ENCODE measurements at places on chromosomes 2 and 18. TPM values are rescaled to one million over a fixed set of nuclear protein-coding genes. Genes with fewer than 3 reads are reported as not detected.

Gene C2orf49
- 22.5 TPM for total RNA-seq

Gene FOXD4L1
- not detected for total RNA-seq

Gene TMEM17
- total RNA-seq: 0.47 TPM

Gene CFAP221
- total RNA-seq: not detected

Gene LOXHD1
- total RNA-seq: 0.41 TPM

DNA sequence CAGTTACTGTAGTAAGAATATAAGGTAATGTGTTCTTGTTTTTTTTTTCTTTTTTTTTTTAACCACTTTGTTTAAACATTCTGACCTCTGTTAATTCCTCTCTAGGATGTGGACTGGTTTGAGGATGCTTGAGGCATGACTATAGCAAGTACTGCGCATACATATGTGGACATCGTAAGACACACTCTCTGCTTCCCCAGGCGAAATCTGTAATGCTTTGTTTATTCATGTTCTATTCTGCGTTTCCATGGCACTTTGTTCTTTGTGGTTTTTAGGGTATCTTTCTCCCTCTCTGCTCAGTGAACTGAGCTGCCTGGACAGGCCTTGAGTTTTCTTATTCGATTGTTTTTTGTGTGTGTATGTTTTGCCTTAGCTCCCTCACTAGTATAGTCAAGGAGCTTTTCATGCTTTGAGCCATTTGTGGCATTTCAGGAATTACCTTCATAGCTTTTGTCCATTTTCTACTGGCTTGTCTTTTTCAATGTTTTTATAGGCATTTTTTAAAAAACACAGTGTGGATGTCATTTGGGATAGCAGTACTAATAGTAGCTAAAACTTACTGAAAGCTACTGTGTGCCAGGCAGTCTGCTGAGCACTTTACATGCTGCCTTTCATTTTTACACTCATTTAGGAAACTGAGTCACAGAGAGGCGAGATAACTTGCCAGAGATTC is 1.9 kb upstream of the SH3BP4 start:
- no peak for DNase-seq

DNA sequence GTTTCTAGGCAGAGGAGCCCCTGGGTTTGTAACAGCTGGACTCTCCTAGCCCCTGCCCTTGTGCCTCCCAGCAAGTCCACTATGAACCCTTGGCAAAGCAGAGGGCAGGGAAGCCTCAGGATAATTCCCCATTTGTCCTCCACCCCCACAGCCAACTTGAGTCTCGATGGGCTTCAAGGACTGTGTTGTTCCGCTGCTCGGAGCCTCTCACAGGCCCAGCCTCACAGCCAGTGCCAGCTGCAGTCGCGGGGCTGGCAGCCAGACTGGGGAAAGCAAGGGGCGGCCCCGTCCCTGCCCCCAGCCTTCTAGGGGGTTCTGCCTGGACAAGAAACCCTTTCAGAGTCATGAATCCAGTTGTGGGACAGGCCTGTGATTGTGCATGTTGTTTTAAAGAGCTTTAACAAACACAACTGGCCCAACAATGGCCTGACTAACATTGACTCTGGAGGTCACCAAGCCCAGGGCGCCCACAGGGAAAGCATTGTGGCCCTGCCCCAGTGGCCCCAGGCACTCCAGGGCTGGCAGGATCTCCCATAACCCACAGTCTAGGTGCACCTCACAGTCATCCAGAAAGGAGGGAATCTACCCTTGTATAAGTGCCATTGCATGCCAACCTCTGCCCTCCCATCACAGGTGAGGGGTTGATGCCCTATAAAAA is 71.8 kb upstream of the DAPL1 start:
- DNase-seq: no peak

DNA sequence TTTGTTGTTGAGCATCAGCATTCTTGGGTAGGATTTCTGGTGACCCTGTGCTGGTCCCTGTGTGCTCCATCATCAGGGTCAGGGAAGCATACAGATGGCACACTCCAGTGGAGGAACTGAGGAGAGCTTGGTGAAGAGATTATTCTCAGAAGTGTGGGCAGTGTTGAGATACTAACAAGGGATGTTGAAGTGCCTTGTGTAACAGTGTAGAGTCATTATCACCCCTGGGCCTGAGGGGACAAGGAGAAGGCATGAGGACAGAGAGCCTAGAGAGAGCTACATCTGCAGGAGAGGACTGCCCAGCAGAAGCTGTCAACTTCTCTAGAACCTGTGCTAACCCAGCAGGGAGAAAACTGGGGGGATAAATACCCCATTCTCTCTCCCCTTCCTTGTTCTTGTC is 189.0 kb downstream of the PLCL1 start:
- no peak for DNase-seq

GRCh38 chr18:61749031-61749430 is 143.8 kb downstream of the RNF152 start:
- no peak for DNase-seq

DNA sequence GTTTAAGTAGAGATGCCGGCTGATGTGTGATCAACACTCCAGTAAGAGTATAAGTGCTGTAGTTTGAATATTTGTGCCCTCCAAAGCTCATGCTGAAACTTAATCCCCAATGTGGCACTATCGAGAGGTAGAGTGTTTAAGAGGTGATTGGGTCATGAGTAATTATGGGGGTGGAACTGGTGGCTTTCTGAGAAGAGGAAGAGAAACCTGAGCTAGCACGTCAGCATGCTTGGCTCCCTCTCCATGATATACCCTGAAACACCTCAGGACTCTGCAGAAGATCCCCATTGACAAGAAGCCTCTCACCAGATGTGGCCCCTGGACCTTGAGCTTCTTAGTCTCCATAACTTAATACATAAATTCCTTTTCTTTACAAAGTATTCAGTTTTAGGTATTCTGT is 584.8 kb downstream of the TSN start:
- DNase-seq: no peak

DNA sequence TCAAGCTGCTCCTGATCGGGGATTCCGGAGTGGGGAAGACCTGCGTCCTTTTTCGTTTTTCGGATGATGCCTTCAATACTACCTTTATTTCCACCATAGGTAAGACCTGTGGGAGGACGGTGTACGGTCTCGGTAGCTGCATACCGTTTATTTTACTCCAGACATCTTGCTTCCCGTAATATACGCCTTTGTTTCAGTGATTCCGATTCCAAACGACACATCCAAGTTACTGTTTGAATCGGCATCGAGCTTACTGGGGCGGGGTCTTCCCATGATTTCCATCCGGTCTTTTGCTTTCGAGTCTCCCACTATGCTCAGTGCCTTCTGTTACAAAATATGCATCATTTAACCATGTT is 731 bp downstream of the RAB10 start:
- DNase-seq: no peak

Data from gastrocnemius medialis (tissue), 4 donors.